CD8-positive, alpha-beta memory T cell (primary cell): ENCODE measurements at places on chromosomes 2 and 18. TPM values are rescaled to one million over a fixed set of nuclear protein-coding genes. Genes with fewer than 3 reads are reported as not detected.

- H3K36me3 ChIP-seq = no peaks in the 10 kb centered on the region
- H3K4me3 ChIP-seq = no peak overlapping the region
- no peak overlapping the region for H3K27ac ChIP-seq
- no peaks in the 10 kb centered on the region for H3K27me3 ChIP-seq
- no peaks in the 10 kb centered on the region for H3K4me1 ChIP-seq
These were observed 144.2 kb downstream of the ALK start for GRCh38 chr2:29777161-29777560.

DNA sequence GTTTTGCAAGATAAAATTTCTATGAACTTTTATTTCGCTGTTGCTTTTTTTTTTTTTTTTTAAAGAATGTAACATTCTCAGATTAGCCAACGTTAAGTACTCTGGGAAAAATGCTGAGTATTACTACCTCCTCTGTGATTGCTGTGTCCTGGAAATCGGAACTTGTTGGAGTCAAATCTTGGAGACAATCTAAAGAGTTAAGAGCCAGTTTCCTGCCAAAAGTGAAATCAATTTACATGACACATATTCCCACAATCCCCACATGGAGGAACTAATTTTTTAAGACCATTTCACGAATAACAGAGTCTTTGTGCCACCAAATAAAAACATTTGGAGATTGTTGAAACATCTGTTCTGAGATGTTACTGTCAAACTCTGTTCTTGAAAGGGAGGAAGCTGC lies 127.8 kb downstream of the MEP1B start:
- H3K27me3 ChIP-seq = no peaks in the 10 kb centered on the region
- H3K36me3 ChIP-seq = no peaks in the 10 kb centered on the region
- H3K27ac ChIP-seq = no peak overlapping the region
- no peak for DNase-seq

ARHGAP28 gene
- polyA plus RNA-seq = not detected

ASB3 gene
- 18.0 TPM for polyA plus RNA-seq

DNA sequence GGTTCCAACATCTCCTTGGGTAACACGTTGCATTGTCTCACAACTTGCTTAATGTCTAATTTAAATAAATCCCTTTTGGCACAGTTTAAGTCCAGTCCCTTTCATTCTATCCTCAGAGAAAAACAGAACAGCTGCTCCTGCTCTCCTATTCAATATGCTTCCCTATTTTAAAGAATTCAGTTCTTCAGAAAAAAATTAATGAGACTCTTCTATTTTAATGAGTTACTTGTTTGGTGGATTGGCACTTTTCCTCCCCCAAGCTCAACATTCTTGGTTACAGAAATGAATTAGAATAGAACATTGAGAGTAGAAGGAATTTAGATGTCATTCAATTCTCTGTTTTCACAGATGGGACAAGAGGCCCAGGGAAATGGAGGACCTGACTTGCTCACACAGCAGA lies 116.9 kb upstream of the ATP8B1 start:
- H3K27ac ChIP-seq = no peak overlapping the region
- no peaks in the 10 kb centered on the region for H3K27me3 ChIP-seq
- H3K4me3 ChIP-seq = no peak overlapping the region
- H3K4me1 ChIP-seq = no peaks in the 10 kb centered on the region
- no peaks in the 10 kb centered on the region for H3K36me3 ChIP-seq

DNA sequence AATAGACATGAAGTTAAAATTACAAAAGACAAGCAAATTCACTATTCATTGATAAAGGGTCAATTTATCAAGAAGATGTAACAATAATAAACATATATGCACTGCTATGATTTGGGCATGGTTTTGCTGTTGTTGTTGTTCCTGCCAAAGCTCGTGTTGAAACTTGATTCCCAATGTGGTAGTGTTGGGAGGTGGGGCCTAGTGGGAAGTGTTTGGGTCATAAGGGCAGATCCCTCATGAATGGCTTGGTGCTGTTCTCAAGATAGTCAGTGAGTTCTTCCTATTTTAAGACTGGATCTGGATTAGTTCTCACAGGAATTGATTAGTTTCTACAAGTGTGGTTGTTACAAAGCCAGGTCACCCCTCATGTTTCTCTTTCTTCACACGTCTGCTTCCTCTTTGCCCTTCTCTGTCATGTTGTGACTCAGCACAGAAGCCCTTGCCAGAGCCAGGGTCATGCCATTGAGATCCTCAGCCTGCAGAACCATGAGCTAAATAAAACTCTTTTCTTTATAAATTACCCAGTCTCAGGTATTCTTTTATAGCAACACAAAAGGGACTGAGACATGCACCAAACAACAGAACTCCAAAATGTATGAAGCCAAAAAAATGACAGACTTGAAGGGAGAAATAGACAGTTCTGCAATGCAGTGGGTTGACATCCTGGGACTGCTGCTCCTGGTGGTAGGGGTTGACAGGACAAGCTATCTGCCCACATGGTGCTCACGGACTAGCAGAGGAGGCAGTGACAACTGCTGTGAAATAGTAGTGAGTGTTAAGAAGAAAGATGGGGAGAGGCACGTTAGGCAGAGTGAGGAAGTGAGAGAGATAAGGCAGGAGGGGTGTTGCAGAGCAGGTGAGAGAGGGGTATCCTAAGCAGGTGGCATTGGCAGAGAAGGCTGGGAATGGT lies 18.6 kb upstream of the SKA1 start:
- no peaks in the 10 kb centered on the region for H3K27me3 ChIP-seq
- H3K4me3 ChIP-seq = no peak overlapping the region
- H3K27ac ChIP-seq = no peak overlapping the region
